ENCODE measurements at places on chromosomes 7 and 10.

DNA sequence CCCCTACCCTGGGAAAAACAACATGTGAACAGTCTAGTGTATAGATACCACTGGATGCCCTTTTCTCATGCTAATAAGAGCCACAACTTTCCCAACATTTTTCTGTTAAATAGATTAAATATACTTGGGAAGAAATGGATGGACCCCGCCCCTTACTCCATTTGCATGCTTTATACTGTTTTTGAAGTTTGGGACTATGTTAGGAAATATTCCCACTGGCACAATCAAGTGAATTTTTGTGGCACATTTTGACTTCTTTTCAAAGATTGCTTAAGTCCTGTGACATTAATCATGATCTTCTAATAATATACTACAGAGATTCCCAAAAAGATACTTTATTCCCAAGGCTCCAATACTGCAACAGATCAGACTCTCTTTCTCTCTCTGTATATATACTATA, 216.6 kb downstream of the TWIST1 start:
- no peak for DNase-seq

GRCh38 chr7:120792861-120793130, 65.1 kb downstream of the TSPAN12 start:
- DNase-seq = no peak

GRCh38 chr10:113019692-113020474, 69.8 kb downstream of the TCF7L2 start:
- no peak for DNase-seq

- no peak for DNase-seq
Measured at GRCh38 chr10:26944261-26944882, 83.6 kb upstream of the ABI1 start.

- DNase-seq = no peak
Measured at GRCh38 chr10:92052088-92052487, 128.5 kb downstream of the BTAF1 start.

Measured in RWPE2 (cell line).